ENCODE measurements at places on chromosomes 5 and 9. TPM values are rescaled to one million over a fixed set of nuclear protein-coding genes. Genes with fewer than 3 reads are reported as not detected.

DNA sequence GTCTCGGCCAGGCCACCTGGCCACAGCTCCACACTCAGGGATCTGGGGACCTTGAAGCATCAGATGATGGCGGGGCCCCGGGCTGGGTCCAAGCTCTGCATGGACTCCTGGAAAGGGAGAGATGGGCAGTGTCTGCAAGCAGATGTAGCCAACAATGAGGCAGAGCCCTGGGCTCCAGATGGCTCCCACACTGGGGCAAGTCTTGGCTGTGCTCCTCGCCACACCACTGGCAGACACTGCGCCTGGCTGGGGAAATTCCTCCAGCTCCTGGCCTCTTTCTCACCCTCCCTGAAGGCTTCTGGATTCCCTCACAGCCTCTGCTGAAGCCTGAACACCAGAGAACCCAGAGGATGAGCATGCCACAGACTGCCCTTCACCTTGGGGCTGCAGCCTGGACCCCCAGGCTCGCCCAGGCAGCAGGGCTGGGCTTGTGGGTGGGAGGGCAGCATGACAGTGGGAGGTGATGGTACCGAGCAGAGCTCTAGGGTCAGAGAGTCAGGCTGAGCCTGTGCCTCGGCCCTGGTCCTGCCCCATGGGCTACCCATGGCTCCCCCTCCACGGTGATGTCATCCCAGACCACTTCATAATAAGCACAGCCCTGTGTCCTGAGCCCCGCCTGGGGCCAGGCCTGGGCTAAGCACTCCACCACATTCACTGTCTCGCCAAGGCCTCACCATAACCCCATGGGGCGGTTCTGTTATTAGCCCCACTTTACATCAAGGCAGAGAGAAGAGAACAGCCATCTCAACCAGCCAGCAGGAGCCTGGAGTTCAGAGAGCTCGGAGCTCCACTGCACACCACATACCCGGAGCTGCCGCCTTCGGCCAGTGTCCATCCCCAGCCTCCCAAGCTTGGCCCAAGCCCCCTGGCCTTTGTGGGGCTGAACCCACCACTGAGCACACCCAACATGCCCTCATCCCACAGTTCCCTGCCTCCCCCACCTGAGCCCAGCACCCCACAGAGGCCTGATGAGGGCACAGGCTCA lies 62.2 kb upstream of the ADAMTS2 start:
- no peak for DNase-seq

DNA sequence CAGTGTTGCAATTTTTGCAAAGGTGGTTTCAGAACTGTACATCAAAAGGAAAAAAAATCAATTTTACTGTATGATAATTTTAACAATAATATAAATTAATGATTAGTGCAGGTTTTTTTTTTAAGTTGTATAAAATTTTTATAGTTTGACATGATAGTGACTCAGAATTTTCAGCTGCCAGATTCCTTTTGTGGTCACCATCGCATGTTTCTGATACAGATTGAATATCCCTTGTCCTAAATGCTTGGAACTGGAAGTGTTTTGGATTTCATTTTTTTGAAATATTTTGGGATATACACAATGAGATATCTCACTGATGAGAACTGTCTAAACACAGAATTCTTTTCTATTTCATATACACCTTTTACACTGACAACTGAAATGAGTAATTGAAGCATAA lies 361.3 kb downstream of the RAB3C start:
- no peak for DNase-seq

DNA sequence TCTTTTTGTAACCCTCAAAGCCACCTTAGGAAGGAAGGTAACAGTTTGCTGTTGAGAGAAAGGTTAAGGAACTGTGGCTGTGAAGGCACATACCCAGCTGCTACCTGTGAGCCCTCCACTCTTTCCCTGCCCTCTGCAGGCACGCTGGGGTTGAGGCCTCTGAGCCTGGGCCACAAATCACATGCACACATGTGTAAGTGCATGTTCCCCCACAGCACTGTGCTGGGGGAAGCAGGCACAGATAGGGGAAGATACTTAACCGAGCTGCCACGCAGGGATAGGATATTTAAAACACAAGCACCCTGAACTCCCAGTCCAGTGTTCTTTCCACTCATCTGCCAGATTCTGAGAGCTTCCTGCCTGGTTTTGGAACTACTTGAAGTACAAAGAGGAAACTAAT lies 18.1 kb downstream of the LARP1 start:
- DNase-seq = no peak

DNA sequence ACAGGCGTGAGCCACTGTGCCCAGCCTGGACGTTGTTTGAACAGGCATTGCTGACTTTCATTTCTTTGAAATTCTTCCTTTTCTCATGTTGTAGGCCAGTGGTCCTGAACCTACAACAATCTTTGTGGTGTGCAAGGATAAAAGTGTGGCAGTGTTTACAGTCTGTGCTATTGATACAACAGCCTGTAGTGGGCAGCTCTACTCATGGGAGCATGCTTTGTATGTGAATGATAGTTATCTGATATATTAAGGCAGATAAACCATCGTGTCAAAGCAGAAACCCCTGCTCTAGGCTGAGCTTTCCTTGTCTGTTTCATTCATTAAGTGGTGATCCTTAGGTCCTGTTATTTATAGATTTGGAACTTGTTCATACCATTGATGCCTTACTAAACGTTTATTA lies 42.6 kb downstream of the CSNK1G3 start:
- no peak for DNase-seq

Gene DOK3
- total RNA-seq = 10.5 TPM
